ENCODE measurements at places on chromosomes 5 and 9. TPM values are rescaled to one million over a fixed set of nuclear protein-coding genes. Genes with fewer than 3 reads are reported as not detected.

DNA sequence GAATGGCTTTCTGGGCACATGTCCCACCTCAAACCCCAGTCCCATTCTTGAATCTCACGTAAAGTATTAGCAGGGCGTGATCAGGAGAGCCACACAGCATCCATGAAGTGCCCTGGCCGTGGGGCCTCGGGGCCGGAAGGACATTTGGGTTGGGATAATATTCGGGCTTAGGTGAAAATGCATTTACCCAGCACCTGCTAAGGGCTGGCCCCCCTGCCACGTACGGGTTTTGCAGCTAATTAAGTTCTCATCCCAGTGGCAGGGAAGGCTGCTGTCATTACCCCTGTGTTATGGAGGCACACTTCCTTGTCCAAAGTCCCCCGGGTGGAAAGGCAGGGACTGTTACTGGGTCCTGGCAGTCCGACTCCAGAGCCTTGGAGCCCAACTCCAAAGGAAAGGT, 29.0 kb downstream of the ROPN1L start:
- peak; percentile 44 for DNase-seq

The PCDHB13 gene
- 3.9 TPM for total RNA-seq

- DNase-seq = no peak
These were observed 117.3 kb downstream of the GDNF start for GRCh38 chr5:37722236-37723161.

GRCh38 chr9:117516676-117517632, 102.1 kb upstream of the ASTN2 start:
- no peak for DNase-seq

The CCL19 gene
- total RNA-seq = 27.1 TPM

- no peak for DNase-seq
These were observed 713.8 kb upstream of the MEF2C start for GRCh38 chr5:89596821-89597220.

- peak; percentile 76 for DNase-seq
These were observed 21.5 kb downstream of the SARDH start for GRCh38 chr9:133716564-133717112.

- no peak for DNase-seq
These were observed 41.8 kb downstream of the FGF1 start for GRCh38 chr5:142644127-142644526.

DNA sequence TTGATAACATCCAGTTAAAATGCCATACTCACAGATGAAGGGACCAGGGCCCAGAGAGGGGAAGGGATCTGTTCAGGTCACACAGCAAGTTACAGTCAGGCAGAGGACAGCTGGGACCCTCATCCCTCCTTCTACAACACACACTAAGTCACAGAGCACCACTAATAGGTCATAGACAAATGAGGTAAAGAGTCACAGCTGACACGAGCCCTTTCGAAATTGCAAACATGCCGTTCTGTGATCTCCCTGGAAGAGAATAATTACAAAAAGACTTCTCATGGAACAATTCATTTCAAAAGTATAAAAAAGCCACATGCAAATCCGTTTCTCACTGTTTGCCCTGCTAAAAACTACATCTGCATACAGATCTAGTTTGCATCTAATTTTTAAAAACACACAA, 15.5 kb downstream of the IGFBPL1 start:
- DNase-seq = no peak

DNA sequence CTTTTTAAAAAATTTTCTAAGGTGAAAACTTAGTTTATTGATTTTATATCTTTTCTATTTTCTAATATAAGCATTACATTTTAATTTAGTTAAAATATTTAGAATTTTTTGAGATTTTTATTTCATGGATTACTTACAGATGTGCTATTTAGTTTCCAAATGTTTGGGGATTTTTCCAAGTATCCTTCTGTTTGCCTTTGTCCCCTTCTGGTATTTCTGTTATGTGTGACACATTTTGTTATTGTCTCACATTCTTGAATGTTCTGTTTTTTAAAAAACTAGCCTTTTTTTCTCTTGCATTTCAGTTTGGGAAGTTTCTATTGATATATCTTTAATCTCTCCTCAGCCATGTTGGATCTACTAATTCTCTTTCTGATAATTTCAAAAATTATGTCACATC, 234.9 kb downstream of the FAM170A start:
- no peak for DNase-seq

DNA sequence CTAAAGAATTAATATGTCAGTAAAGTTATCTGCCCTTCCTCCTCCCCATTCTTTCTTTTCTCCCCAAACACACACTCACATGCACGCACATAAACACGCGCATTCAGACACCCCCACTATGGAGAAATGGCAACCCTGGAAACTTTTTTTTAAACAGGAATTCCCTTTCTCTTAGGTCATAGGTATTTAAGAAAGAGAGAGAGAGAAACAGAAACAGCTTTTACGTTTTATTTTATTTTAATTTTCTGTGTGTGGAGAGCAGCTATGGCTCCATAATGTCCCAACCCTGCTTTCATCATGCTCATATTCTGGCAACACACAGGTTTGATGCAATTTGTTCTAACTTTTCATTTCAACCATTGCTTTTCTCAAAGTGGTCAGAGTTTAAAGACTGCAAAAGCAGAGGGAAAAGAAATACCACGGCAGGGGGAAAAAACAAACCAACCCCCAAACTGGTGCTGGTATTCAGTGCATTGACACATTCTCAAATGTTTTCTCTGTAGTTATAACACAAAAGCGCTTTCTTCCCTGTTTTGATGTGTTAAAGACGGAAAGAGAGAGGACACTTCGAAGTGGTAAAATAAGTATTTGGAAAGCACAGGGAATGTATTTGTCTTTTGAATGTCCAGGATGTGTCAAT, 126.0 kb upstream of the TMEM161B start:
- DNase-seq = no peak

DNA sequence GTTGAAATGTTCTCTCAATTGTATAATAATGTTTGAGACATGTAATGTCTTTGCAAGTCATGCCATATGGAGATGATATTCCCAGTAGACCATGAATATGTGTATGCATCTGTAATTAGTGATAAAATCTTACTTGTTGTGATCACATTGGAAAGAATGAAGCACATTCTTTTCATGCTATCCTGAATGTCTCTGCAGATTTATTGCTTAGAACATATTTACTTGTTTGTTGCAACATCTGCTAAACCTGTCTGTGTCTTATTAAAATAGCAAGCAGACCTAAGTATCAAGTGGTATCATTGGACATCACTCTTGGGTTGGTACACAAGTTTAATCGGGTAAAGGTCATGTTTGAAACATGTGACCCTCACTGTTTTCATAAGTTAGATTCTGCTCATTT, 265.5 kb upstream of the CD180 start:
- no peak for DNase-seq

The C9orf50 gene
- total RNA-seq = not detected

DNA sequence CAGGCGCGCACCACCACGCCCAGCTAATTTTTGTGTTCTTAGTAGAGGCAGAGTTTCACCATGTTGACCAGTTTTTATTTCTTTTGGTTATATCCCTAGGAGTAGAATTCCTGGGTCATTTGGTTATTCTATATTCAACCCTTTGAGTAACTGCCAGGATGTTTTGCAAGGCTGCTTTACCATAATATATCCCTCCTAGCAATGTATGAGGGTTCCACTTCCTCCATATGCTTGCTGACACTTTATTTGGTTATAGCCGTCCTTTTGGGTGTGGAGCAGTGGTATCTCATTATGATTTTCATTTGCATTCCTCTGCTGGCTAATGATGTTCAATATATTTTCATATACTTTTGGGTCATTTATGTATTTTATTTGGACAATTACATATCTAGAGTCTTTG, 81.2 kb downstream of the RAB24 start:
- DNase-seq = no peak

DNA sequence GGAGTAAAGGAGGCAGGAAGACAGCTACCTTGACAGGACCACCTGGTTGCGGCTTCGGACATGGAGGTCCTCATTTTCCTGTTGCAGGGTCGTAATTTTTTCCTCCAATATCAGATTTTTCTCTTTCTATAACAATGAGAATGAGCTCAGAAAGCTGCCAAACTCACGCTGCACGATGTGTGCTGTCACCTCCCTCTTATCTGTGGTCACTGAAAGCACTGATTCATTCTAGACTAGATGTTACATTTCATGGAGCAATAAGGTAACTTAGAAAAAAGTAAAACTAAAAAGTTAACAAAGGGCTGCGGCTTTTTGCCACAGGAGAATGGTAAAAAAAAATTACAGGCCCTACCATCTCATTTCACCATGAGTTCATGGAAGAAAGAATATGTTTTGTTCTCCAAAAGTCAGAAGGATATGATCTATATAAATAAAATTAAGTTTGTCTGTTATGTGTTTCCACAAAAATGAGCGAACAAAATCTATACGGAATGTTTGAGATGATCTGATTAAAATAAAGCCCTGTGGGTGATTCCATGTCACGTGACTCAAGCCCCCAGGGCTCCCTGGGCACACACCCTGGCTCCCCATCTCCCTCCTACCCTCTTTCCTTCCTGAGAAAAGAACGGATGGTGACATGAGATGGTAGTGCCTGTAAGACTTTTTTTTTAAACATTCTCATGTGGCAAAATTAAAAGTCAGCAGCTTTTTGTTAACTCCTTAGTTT, 26.9 kb upstream of the ANXA6 start:
- no peak for DNase-seq

The PLPPR1 gene
- total RNA-seq = not detected

The GRM6 gene
- total RNA-seq = not detected

The DPYSL3 gene
- 401 TPM for total RNA-seq

- DNase-seq = no peak
These were observed 110.6 kb downstream of the SVEP1 start for GRCh38 chr9:110468950-110469349.

The CCDC152 gene
- total RNA-seq = 0.90 TPM

The IRX1 gene
- total RNA-seq = not detected

The PCDHB12 gene
- total RNA-seq = 3.6 TPM

The ADAMTS6 gene
- 5.5 TPM for total RNA-seq

DNA sequence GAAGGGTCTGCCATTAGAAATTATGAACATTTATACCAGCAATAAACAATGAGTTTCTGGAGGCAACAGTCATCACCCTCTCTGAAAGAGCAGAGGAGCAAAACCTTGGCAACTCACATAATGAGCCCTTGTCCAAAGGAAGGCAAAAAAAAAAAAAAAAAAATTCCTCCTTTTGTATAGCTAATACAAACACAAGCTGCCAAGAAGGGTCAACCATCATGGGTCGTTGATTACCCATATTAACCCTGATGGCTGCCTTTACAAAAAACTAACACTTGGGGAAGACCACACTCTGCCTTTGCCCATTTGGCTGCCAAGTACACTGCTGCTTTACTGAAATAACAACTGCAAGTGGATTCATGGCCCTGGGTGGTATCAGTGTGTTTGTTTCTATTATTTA, 272.7 kb downstream of the ADAMTSL1 start:
- no peak for DNase-seq

- no peak for DNase-seq
These were observed 120.2 kb upstream of the DAB2 start for GRCh38 chr5:39544941-39545340.

DNA sequence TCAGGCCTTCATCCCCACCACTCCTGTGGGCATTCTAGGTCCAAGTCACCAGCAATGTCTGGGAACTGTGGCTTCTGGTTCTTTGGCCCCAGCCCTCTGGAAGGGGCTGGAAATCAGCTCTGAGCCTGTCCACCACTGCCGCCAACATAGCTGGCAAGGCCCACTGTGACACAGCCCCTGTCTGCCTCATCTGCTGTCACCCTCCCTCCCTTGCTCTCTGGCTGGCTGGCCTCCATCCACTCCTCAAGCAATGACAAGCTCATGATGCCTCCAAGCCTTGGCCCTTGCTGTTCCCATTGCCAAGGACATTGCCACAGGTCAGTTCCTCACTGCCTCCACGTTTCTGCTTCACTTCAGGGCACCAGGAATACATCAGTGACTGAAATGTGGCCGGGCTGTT, 93.7 kb downstream of the LHX2 start:
- DNase-seq = peak; percentile 35

The SIGMAR1 gene
- 38.1 TPM for total RNA-seq

DNA sequence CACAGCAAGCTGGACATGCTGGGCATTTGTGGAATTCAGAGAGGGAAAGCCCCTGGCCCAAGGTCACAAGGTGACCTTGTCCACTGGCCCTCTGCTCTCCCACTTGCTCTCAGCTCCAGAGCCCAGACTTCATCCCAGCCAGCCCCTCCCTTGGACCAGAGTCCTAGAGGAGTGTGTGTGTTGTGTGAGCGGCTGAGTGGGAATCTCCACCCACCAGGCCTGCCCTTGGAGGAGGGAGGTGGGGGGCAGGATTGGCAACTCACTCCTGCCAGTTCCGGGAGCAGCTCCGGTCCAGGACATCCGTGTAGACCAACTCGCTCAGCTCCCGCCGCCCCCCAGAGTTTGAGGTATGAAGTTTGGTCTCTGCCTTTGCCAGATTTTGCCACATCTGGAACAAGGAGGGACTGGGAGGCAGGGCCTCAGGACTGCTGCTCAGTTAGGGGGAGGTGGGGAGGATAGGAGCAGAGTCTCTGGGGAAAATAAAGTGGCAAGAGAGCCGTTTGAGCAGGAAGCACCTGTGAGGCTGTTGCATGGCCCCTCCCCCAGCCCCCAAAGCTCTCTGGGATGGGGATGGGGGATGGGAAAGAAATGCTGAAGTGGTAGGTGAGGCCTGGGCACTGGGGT, 1.4 kb downstream of the MZB1 start:
- peak; percentile 77 for DNase-seq

DNA sequence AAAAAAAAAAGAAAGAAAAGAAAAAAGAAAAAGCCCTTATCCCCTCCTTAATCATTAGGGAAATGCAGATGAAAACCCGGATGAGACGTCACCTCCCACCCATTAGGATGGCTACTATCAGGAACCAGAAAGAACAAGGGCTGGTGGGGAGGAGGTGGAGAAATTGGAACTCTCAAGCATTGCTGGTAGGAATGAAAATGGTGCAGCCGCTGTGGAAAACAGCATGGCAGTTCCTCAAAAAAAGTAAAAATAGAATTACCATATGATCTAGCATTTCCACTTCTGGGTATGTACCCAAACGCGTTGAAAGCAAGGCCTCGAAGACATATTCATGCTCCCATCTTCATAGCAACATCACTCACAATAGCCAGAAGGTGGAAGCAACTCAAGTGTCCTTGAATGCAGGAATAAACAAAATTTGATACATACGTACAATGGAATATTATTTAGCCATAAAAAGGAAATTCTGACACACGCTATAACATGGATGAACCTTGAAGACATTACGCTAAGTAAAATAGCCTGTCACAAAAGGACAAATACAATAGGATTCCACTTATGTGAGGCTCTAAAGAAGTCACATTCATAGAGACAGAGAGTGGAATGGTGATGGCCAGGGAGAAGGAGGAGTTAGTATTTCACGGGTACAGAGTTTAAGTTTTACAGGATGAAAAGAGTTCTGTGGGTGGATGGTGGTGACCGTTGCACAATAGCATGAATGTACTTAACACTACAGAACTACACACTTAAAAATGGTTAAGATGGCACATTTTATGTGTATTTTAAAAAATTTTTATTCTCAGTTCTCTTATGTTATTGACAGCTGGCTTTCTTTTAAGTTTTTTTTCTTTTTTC, 166.8 kb upstream of the IER5L start:
- DNase-seq = no peak

DNA sequence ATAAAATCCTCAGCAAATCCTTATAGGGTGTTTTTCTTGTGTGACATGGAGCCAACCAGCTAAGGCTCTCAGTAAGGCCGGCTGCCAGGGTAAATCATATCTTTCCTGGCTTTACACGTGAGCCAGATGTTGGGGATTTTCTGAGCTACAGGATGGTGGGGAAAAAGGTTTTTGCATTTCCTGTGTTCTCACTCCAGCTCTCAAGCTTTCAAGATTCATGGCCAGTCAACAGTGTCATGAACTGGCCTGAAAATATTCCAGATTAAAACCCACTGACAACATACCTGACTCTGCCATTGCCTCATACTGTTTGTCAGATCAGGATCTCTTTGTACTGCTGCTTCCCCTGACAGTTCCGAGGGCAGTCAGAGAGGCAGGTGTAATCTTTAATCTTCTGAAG, 306.9 kb downstream of the GLIS3 start:
- no peak for DNase-seq

The SLC6A19 gene
- total RNA-seq = not detected

All from posterior vena cava (tissue), 2 donors.